H1 (cell line): ENCODE measurements at places on chromosomes 13 and 19. TPM values are rescaled to one million over a fixed set of nuclear protein-coding genes. Genes with fewer than 3 reads are reported as not detected.

FBN3 gene
- total RNA-seq, result 38.7 and 39.0 TPM in 2 replicates

SCN1B gene
- total RNA-seq, result 3.3 and 3.5 TPM in 2 replicates

RPS5 gene
- 1,554 and 1,557 TPM in 2 replicates for total RNA-seq

CHST8 gene
- total RNA-seq, result 9.9 and 10.8 TPM in 2 replicates

CATSPERD gene
- total RNA-seq, result not detected in 2 replicates

TBXA2R gene
- total RNA-seq, result 0.50 and 0.75 TPM in 2 replicates

JSRP1 gene
- 0.56 and 1.7 TPM in 2 replicates for total RNA-seq
